ENCODE measurements at places on chromosomes 4 and X. TPM values are rescaled to one million over a fixed set of nuclear protein-coding genes. Genes with fewer than 3 reads are reported as not detected.

DNA sequence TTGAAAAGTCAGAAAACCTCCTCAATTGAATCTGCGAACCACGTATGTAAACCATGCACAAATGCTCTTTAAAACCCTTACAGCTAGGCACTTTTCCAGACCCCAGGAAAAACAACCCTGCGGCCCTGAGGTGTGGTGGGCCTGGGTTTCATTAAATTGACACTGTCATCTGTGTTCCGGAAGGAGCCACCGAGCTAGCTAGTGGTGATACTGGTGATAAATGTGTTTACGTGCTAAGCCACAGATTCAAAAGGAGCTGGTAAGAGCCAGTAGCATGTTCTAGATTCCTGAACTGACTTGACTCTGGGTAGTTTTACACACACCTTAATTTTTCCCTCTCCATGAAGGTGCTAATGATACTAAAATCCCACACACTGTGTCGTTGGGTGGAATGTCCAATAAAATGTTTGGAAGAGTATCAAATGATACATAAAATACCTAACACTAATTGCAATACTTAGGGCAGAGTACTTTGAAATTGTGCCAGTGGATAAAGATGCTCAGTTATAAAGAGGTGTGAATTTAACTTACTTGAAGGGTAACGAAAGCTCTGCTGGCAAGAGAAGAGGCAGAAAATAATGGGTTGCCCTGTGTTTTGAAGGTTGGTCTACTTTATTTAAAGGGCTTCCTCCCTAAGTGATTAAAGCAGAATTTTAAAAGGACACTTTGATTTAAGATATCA lies 8.5 kb downstream of the SMS start:
- H3K4me1 ChIP-seq: peaks cover 15% of the 10 kb centered on the region
- no peaks in the 10 kb centered on the region for H3K36me3 ChIP-seq
- H3K27me3 ChIP-seq: no peaks in the 10 kb centered on the region

The FRG1 gene
- 54.0 TPM for total RNA-seq

DNA sequence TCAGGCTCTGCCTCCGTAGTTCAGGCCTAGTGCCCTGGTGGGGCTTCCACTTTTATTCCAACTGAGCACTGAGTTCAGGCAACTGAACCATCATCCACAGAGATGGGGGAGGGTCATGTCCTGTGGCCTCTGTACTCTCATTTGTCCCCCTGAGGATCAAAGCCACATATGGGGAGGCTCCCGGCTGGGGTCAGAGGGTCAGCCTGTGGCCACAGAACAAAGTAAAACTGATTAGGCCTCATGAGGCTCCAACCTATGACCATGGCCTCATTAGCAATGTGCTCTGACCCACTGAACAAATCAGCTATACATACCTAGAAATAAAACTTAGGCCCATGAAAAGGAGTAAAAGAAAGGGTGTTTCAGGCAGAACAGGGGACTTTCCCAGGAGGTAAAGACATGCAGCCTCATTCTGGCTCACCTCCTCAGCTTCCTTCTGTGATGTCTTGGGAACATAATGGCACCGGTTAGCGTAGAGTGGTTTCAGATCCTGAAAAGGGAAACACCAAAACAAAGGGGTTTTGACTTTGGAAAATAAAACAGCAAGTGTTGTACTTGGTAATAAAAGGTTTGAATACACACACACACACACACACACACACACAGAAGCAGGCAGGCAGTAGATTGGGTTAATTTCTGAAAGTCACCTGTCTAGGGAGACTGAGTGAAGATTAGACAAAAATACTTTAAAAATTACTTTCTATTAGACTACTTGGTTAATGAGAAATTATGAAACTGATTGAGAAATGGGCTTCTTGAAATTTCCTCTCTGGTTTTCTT lies 24.3 kb downstream of the TMEM255A start:
- H3K27ac ChIP-seq: no peak overlapping the region
- peaks cover 3% of the 10 kb centered on the region for H3K4me1 ChIP-seq
- H3K4me3 ChIP-seq: no peak overlapping the region
- peaks cover 2% of the 10 kb centered on the region for H3K36me3 ChIP-seq
- DNase-seq: no peak

The FOXR2 gene
- not detected for total RNA-seq

The ATOH1 gene
- not detected for total RNA-seq

- H3K27ac ChIP-seq: no peak overlapping the region
- no peak for DNase-seq
- H3K4me1 ChIP-seq: peaks cover 4% of the 10 kb centered on the region
- peaks cover 40% of the 10 kb centered on the region for H3K27me3 ChIP-seq
Measured at GRCh38 chr4:140344101-140344500, 29.3 kb upstream of the SCOC start.

The GPR34 gene
- 0.17 TPM for total RNA-seq

The F8A3 gene
- 17.4 TPM for total RNA-seq

- H3K36me3 ChIP-seq: peaks cover 3% of the 10 kb centered on the region
- no peak for DNase-seq
- peaks cover 7% of the 10 kb centered on the region for H3K4me1 ChIP-seq
- H3K27ac ChIP-seq: peak overlapping the region; percentile 89
Measured at GRCh38 chr4:663046-663437, 11.0 kb downstream of the ATP5ME start.

DNA sequence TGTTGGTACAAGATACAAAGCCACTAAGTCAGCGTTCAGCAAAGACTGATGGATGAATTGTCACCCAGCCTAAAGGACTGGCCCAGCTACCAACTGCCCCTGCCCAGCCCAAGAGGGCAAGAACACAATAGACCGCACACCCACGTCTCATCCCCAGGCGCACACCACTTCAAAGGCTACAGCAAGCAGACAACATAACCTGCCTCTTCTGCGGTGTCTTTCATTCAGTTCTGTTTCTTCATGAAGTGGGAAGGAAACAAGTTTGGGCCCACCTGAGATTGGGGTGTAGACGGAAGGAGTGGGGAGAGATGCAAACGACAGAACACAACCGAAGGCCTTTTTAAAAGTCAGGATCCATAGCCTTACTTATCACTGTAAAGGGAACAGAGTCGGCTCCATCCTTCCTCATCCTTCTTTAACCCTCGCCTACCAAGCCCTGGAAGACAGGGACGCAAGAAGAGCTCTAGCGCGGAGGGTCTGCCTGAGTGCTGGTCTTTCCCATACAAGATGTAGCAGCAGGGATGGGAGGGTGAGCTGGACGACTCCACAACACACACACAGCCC lies 691 bp downstream of the SCARB2 start:
- H3K4me1 ChIP-seq: peaks cover 46% of the 10 kb centered on the region
- peak overlapping the region; percentile 94 for H3K4me3 ChIP-seq
- peak; percentile 37 for DNase-seq
- peak overlapping the region; percentile 93 for H3K27ac ChIP-seq
- H3K27me3 ChIP-seq: no peaks in the 10 kb centered on the region
- no peaks in the 10 kb centered on the region for H3K36me3 ChIP-seq

- DNase-seq: no peak
- H3K36me3 ChIP-seq: no peaks in the 10 kb centered on the region
- H3K27ac ChIP-seq: no peak overlapping the region
- no peak overlapping the region for H3K4me3 ChIP-seq
- peaks cover 23% of the 10 kb centered on the region for H3K27me3 ChIP-seq
- no peaks in the 10 kb centered on the region for H3K4me1 ChIP-seq
Measured at GRCh38 chr4:182575225-182575624, 332.0 kb downstream of the TENM3 start.

The CT45A1 gene
- total RNA-seq: not detected

DNA sequence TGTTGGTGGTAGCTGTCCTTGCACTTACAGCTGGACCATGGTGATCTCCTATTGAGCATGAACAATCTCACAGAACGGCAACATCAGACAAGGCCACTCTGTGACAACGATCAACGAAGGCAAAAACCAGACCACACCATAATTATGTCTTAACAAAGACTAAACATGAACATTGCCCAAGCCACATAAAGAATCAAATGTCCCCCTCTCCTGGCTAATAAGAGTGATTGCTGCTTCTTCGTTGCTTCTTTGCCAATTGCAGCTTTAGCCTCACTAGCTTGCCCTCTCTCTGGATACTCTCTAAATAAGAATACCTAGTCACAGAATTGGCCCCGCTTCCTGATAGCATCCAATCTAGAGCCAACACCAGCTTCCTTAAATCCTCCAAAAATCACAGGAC lies 41.5 kb upstream of the PGRMC1 start:
- no peaks in the 10 kb centered on the region for H3K36me3 ChIP-seq
- H3K4me1 ChIP-seq: no peaks in the 10 kb centered on the region
- H3K27ac ChIP-seq: no peak overlapping the region
- DNase-seq: no peak
- peaks cover 4% of the 10 kb centered on the region for H3K27me3 ChIP-seq
